ENCODE measurements at places on chromosomes 4 and X.

GRCh38 chrX:31993637-31994036, 921.8 kb upstream of the FTHL17 start:
- DNase-seq, result no peak

GRCh38 chr4:84719115-84719514, 136.2 kb downstream of the CDS1 start:
- DNase-seq, result no peak

GRCh38 chr4:56301181-56301996, 85.9 kb downstream of the AASDH start:
- no peak for DNase-seq

GRCh38 chr4:88605736-88606135, 13.5 kb downstream of the HERC3 start:
- DNase-seq, result no peak

DNA sequence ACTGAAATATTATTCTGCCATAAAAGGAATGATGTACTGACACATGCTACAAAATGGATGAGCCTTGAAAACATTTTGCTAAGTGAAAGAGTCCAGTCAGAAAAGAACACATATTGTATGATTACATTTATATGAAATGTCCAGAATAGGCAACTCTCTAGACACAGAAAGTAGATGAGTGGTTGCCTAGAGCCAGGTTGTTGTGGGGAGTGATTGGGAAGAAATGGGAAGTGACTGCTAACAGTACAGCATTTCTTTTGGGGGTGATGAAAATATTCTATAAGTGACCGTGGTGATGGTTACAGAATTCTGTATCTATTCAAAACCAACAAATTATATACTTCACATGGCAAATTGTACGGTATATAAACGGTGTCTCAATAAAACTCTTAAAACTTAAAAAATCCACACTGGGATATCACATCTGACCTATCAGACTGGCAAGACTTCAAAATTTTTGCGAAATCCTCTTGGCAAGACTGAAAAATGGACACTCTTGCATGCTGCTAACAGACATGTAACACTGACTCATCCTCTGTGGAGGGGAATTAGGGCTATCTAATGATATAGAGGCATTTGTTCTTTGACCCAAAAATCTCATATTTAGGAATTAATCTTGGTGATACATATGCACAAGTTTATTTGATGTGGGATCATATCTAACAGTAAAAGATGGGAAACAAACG, 71.8 kb downstream of the FAM13A start:
- no peak for DNase-seq

- DNase-seq, result no peak
Observed at GRCh38 chrX:77450415-77450814, 3.2 kb downstream of the FGF16 start.

GRCh38 chr4:73311428-73311827, 52.8 kb upstream of the ANKRD17 start:
- DNase-seq, result no peak

GRCh38 chrX:14729058-14729457, 143.8 kb downstream of the FANCB start:
- DNase-seq, result no peak

GRCh38 chr4:159273141-159273438, 170.2 kb downstream of the RAPGEF2 start:
- no peak for DNase-seq

DNA sequence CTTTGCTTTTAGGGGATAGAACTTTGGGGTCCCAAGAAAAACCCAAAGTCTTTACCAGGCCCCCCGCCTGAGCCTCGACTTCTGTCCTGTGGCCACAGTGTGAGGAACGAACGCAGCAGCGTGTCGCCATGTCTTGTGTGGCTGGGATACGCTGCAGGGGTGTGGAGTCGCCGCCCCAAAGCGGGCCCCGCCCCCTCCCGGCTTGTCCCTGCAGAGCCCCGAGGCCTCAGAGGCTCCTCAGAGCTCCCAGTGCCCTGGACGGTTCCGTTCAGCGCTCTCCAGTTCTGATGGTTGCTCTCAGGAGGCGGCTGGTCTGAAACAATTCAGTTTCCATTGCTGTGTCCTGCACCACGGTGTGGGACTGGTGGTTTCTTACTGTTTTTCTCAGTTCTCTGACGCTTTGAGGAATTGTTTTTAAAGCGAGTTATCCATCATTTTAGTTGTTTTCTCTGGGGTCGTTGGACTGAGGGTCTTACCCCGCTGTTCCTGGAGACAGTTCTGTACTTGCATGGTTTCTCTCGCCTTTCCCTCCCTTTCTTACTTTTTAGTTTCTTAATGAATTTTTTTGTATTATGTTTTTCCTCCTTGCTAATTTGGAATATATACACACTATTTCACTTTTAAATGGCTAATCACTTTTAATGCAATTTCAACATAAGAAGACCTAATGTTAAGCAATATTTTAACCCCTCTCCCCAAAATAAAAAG, 1.6 kb upstream of the IDUA start:
- peak; percentile 45 for DNase-seq

DNA sequence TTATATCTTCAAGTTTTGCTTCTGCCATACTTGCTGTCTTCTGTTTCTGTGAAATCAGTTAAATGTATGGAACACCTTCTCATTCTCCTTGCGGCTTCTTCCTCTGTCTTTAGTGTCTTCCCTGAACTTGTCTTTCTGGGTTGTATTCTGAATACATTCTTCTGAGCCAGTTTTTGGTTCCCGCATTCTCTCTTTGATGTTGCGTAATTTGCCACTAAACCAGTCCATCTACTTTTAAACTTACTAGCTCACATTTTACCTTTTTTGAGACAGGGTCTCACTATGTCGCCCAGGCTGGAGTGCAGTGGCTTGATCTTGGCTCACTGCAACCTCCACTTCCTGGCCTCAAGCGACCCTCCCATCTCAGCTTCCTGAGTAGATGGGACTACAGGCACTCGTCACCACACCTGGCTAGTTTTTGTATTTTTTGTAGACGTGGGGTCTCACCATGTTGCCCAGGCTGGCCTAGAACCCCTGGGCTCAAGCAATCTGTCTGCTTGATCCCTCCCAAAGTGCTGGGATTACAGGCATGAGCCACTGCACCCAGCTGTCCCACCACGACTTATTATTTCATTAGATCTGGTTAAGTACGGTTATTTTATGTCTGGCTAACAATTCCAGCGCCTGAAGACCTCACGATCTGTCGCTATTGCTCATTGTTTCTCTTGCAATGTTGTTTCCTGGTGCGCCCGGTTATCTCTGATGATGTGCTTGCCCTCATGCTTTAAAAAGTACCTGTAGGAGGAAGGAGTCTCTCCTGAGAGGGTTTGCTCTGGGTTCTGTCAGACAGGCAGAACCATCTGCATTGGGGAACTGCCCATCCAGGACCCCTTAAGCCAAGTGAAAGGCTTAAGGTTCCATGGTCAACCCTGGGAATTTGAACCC, 9.8 kb upstream of the FAM3A start:
- DNase-seq, result no peak

- DNase-seq, result no peak
Observed at GRCh38 chrX:14027036-14027435, 2.7 kb downstream of the GEMIN8 start.

DNA sequence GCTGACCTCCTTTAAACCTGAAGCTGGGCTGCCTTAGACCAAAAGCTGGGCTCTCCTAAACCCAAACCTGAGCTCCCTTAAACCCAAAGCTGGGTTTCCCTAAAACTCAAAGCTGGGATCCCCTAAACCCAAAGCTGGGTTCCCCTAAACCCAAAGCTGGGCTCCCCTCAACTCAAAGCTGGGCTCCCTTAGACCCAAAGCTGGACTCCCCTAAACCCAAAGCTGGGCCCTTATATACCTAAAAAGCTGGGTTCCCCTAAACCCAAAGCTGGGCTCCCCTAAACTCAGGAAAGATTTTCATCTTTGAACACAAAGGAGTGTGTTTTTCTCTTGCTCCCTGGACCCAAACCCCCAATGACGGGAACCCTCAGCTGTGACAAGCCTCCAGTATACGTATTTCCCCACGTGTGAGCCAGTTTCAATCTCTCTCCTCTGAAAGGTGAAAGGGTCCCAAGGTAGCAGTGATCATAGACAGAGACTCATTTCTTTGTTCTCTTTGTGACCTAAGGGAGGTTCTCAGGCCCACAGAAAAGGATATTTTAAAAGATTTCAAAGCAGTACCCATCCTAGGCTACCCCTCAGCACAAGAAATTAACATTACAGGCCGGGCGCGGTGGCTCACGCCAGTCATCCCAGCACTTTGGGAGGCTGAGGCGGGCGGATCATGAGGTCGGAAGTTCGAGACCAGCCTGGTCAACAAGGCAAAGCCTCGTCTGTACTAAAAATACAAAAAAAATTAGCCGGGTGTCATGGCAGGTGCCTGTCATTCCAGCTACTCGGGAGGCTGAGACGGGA, 31.3 kb upstream of the ASMTL start:
- DNase-seq, result no peak
